Cortex of kidney (tissue), 1 donor: ENCODE measurements at places on chromosomes 2 and 18.

DNA sequence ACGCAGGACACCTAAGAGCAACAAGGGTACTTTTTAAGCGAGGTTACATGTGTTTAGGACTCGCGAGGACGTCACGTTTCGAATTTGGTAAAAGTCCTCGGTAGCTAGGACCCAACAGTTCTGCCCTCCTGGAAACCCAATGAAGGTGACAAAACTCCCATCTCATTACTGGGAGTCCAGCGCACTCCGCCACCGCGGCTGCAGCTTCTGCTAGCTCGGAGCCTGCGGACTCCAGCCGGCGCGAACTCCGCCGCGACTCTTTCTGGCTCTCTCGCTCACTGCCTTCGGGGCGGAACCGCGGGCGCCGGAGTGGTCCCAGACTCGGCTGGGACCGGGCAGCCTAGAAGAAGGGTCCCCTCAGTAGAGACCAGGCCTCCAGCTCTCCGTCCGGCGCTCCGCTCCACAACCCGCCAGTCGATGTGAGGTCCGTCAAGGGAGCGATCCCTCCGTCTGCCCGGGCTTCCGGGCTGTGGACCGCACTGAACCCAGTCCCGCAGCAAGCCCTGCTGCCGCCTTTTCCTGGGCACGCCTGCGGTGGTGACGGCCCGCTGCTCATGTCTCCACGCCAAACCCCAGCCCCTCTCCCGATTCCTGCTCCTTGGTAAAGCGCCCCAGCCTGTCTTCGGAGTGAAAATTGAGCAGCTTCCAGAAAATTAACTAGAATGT, 3.0 kb upstream of the OSR1 start:
- no peak for DNase-seq

DNA sequence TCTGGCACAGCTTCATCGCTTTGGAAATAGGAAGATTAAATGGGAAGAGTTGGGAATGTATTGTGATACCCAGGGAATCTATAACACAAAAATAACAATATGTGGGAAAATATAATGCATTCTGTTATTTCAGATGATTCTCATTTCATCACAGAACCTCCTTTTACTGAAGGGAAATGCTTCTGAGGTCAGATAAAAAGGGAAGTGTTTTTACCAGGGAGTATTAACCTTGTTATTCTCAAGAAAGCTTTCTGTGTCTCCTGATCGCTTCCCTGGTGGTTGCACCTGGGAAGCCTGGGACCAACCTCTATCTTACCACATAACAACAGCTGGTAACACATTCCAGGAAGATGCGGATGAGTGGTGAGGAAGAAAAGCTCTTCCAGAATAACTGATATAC, 47.2 kb downstream of the SCG2 start:
- no peak for DNase-seq

- no peak for DNase-seq
Observed at GRCh38 chr2:234405462-234405861, 91.4 kb downstream of the ARL4C start.

GRCh38 chr2:144241801-144242200, 278.1 kb downstream of the ZEB2 start:
- no peak for DNase-seq

DNA sequence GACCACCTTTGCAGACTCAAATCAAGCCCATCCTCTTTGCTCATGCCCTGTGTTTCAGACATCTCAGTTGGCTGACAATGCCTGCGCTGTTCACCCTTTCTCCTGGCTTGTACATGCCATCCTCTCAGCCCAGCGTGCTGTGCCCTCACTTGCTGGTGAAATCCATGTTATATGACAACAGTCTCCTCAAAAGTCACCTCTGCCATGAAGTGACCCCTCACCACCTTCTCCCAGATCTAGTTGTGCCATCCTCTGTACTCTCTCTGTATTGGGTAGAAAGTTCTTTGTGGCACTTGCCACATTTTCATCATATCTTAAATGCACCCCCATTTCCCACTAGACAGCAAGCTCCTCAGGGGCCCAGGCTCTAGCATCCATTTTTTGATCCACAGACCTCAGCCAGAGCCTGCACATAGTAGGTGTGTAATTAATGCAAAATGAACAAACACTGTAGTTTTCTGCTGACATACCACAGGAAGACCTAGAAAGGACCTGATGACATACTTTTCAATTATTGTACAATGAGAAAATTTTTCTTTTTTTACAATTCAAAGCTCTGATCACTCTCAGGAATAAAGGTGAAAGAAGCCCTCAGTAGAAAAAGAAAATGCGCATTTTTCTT, 22.8 kb downstream of the ZEB2 start:
- no peak for DNase-seq

DNA sequence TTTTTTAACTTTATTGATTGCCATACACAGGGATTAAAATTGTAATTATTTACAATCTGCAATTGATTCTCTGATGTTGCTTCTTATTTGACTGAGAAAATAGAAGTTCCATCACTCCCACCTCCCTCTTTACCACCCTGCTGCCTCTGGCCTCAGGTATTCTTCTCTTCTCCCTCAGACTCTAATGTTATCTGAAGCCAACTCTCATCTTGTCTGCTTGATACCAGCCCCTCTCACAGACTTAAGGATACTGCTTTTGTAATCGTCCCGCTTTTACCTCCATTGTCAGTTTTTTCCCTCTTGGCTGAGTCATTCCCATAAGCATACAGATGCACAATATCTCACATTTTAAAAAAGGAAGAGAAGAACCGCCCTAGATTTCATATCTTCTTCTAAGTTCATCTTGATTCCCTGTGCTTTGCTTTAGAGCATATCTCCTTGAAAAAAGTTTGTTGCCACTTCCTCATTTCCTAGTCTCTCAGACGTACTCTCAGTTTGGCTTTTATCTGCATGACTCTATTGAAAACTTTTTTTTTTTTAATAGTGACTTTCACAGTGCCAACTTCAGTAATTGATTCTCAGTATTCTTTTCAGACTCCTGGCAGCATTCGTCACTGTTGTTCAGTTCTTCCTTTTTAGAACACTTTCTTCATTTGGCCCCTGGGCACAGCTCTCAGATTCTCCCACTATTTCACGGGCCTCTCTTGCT, 31.1 kb downstream of the SPAG16 start:
- DNase-seq = no peak

DNA sequence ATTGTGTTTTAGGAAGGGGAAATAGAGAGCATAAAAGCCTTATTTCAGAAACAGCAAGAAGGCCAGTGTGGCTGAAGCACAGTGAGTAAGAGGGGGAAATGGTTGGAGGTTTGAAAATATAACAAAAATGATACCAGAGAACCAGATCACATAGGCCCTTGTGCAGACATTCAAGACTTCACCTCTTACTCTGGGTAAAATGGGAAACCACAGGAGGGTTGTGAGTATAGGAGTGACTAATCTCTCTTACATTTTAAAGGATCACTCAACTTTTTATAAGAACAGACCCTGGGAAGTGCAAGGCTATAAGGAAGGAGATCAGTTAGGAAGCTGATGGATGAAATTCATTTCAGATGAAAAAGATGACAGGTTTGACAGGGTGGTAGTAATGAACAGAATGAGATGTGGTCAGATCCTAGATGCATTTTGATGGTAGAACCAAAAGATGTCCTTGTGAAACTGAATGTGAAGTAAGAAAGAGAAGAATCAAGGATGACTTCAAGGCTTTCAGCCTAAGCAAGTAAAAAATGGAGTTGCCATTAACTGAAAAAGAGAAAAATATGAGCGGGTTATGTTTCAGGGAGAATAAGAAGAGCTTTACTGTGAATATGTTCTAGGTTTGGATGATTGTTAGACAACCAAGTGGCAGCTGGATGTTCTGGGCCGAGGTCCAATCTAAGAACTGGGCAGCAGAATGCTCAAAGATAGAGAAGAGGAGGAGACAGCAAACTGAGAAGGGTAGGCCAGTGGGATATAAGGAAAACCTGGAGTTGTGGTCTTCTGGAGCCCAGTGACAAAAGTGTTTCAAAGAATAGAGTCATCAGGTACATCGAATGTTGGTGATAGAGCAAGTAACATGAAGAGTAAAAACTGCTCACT, 65.1 kb downstream of the USP40 start:
- no peak for DNase-seq

DNA sequence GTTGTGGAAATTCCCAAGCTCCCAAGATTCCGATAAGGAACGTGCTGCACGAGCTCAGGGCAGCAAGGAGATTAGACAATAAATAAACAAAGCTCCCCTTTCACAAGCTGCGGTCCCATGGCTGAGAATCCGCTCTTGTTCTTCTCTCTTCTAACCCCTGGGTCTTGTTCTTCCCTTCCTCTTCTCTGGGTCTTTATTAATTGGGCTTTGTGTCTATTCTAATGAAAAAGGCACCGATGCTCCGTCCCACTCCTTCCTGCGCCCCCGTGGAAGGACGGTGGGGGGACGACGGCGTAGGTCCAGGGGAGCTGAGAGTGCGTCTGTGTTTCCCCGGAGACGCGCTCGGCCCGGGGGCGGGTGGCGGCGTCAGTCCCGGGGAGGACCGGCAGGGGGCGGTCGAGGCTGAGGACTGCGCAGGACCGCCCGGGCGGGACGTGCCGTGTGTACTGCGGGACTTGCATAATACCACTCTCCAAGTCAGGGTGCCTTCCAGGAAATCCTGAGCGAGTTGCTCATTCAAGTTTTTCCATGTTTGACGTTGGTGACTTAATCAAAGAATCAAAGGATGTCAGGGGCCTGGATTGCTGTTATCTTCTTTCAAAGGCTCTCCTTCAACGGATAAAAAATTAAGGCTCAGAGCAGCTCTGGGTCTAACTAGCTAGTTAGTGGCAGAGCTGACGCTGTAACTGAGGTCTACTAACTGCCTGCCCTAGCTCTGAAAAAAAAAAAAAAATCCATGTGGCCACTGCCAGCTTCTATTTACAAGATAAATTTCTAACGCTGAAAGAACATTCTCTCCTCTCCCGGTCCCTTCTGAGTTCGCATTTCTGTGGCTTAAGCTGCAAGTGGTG, 321.4 kb downstream of the TGIF1 start:
- no peak for DNase-seq

GRCh38 chr2:222964376-222965031, 87.5 kb upstream of the KCNE4 start:
- no peak for DNase-seq

DNA sequence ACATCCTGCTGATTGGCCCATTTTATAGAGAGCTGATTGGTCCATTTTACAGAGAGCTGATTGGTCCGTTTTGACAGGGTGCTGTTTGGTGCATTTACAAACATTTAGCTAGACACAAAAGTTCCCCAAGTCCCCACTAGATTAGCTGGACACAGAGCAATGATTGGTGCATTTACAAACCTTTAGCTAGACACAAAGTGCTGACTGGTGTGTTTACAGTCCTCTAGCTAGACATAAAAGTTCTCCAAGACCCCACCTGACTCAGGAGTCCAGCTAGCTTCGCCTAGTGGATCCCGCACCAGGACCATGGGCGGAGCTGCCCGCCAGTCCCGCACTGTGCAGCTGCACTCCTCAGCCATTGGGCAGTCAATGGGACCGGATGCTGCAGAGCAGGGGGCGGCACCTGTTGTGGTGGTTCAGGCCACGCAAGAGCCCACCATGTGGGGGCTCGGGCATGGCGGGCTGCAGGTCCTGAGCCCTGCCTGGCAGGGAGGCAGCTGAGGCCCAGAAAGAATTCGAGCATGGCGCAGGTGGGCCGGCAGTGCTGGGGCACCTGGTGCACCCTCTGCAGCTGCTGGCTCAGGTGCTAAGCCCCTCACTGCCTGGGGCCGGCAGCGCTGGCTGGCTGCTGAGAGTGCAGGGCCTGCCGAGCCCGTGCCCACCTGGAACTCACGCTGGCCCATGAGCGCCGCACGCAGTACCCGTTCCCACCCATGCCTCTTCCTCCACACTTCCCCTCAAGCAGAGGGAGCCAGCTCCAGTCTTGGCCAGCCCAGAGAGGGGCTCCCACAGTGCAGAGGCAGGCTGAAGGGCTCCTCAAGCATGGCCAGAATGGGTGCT, 713.2 kb upstream of the GYPC start:
- no peak for DNase-seq

DNA sequence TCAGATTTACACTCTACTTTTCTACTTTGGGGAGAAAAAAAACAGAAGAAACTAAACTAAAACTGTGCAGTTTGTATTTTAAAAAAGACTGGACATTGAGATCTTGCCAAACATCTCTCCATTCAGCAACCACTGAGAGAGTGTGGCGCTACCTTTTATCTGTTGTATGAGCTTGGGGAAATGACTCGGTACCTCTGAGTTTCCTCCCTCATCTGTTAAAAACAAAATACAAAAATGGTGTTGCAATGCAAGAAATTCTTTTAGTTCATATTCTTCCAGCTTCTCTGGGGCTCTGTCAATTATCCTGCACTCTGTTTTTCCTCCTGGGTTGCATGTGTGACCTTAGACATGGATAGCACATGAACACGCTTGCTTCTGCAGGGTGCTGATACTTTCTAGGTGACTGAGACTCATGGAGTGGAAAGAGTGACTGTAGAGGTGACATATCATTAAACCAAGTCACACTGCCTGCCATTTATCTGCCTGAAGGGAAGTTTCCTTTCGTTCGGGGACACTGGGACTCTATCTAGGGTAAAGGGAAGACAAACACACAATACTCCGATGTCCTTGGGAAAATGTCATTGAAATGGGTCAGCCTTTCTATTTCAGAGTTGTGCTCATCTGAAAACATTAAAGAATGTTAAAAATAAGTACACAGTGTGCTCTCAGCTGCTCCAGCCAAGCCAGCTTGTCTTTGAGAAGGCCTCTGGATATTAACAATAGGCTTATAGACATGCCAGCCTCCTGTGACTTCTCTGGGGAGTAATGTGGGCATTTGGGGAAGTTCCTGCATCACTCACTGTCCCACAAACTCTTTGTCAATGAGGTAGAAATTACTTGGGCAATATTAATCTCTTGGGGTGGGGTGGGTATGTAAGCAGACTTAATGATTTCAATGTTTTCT, 91.4 kb downstream of the TRIB2 start:
- DNase-seq = no peak

DNA sequence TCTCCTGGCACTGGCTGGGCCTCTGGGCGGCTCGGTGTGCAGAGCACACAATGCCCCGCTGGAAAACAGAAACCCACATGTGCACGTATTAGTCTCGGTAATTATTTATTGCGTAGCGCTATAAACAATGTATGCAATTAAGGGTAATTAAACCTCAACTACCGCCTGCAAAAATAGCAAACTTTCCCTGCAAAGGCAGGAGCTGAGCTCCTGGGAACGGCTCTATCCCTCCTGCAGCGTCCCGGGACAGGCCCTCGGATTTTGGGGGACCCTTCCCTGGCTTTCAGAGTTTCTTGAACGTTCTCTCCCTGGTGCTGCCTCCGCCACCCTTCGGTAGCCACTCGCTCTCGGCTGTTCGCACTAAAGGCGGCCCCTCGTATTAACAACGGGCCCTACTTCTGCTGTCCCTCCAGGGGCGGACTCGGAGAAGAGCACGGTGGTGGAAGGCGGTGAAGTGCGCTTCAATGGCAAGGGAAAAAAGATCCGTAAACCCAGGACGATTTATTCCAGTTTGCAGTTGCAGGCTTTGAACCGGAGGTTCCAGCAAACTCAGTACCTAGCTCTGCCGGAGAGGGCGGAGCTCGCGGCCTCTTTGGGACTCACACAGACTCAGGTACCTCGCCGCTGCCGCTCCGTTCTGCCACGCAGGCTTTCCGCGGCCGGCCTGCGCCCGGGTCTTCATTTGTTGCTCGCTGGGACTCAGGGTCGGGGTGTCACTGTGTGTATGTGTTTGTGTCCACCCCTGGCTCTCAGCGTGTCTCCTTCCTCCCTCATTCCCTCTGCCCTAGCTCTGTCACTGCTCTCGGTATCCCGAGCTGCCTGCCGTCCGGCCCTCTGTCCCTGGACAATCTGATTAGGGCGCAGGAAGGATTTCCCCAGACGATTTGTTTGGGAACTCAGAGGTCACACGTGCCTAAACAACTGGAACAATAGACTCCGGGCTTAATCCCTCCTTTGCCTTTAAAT, 1.2 kb downstream of the DLX1 start:
- DNase-seq = no peak
